Activated T-cell treated with anti-CD3 and anti-CD28 coated beads, Interleukin-2, amount 50 U/mL, for 1 hour (primary cell): ENCODE measurements at places on chromosomes 5 and 9.

GRCh38 chr5:159163701-159164046 is 45.7 kb downstream of the RNF145 start:
- no peak for DNase-seq

DNA sequence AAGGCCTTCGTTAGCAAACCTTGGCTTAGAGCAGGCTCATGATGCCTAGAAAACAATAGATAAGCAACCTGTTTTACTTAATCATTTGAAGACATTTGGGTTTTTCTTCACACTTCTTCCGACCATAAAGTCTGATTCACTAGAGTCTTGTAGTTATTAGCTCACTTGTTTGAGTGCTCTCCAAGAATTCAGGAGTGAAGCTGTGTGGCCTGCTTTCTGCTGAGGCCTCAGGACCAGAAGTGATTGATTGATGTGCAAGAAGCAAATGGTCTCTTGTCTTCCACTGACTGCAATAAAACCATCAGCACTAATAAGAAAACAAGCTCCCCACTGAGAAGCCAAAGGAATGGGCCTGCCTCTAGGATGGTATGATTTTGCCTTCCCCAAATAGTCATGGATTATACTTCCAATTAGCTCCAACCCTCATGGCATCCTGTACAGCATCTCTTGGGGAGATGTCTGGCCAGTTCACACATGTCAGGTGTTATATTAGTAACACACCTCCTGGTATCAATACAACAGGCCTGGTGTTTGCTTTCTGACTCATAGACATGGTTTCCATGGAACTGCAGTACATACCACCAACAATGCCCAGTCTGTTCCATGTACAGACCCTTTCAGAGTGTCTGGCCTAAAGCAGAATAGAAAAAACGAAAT is 317.6 kb downstream of the CWC27 start:
- DNase-seq, result no peak

- DNase-seq, result no peak
Measured at GRCh38 chr9:4099976-4100735, 199.7 kb downstream of the GLIS3 start.

DNA sequence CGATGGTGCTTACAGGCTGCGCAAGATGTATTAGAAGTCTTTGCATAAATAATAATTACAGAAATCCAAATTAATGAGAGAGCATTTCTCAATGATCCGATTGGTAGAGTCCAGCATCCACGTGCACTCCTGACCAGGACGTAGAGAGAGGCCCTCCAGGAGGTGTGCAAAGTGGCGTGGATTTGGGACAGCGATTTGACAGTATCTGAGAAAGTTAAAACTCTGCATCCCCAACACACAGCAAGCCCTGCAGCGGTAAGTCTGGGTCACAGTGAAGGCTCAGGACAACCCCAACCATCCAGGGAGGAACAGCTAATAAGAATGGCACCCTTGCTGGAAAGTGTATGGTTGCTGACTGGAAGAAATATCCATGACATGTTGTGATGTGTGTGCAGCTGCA is 180.2 kb downstream of the AUH start:
- DNase-seq, result no peak

GRCh38 chr9:70422371-70423043 is 8.1 kb upstream of the KLF9 start:
- no peak for DNase-seq

DNA sequence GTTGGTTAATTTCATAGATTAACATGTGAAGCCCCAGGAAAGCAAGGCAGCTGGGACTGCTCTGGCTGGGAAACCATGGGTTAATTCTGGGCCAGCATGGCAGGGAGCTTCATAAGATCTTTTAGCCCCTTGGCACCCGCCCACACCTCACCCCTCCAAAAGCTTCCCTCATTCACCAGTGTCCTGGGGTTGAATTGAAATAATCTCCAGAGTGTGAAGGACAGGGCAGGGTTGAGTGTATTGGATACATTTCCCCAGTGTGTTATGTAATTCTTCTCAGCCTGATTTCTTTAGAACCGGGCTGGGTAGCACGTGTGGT is 19.4 kb downstream of the WNT8A start:
- DNase-seq, result no peak

DNA sequence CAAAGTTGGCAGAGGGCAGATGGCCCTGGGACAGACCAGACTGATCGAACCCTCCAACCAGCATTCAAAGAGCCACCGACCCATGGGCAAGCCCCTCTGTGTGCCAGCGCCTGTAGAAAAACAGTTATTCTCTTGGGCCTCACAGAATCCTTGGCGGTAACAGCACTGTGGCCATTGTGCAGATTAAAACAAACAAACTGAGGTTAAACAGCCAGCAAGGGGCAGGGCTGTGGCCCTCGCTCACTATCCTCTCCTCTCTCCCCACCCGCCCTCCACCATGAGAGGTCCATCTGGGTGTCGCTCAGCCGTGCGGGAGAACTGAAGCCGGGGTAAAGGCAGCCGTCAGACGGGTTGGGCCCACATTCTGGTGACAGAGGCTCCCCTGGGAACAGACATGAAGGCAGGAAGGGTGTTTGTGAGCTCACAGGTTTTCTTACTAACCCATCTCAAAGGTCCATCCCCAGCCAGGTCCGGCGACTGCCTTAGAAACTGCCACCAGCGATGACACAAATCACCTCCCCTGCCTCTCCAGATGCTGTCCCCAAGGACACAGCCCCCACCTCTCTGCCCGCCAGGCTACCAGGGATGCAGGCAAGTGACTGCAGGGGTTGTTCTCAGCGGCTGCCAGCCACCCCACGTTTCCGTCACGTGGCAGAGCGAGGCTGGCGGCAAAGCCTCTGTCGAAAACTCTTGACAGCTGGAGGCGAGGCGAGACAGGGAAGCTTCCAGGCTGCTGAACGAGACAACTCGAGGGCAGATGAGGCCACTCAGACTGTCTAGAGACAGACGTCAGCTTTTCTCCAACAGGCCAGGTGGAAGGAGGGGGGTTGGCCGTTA is 75.8 kb upstream of the SARDH start:
- DNase-seq, result no peak

DNA sequence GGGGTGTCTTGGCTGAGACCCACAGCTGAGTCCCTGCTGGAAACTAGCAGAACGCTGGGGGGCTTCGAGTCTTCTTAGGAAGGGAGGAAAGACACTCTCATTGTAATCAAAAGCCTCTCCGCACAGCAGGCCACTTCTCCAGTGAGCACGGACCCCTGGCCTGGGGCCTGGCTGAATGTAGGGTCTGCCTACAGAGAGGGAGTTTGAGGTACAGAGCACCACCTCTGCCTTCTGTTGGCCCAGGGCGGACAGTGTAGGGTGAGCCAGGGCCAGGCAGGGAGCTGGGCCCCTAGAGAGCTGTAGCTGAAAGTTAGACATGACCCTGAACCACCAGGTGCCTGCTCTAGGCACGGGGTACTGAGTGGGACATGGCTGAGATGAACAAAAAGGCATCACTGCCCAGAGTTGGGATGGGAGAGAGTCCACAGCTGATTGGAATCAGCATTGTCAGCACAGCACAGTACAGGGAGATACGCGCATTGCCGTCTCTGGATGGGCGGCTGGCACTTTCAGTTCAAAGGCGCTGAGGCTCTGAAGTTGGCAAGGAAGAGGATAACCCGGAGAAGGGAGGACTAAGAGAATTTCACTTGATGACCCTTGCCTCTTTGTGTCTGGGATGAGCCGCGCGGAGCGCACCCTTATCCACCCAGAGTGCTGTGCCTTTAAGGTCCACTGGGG is 363 bp upstream of the SLC25A48 start:
- DNase-seq, result no peak

DNA sequence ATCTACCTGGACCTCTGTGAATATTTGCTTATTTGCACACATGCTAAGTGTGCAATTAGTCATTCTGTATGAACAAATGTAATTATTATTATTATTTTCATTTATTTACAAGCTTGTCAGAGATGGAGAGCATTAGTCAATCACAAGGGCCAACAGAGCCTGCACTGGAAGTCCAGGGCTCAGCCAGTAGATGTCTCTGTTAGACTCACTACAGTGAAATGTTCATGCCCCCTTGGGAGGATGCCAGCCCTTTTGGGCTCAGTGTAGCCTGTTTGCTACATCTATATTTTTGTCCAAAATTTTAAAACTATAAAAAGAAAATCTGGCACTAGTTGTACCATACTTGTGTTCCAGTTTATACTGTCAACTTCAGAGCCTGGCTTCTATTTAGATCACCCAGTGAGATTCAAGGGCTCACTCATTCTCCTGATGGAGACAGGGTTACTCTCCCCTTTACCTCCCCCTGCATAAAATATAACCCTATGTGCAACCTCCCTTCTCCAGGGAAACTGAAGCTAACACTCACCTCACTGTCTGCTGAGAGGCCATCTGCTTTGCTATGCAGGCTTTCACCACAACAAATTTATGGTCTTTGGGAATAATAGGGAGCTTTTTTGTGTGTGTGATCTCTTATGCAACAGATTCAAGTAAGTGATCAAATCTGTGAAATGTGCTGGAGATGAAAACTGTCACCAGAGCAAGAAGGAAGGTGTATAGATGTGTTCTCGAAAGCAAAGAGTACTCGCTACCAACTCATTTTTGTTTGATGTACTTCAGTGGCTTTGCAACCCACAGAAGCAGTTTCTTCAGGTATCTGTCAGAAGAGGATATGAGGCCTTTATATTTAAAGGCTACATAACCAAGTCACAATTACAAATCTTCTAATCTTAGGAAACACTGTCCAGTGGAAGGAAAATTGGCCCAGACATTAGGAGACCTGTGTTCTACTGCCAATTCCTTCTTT is 99.9 kb upstream of the TLE4 start:
- peak; percentile 19 for DNase-seq

GRCh38 chr9:94034511-94034910 is 49.8 kb upstream of the PTPDC1 start:
- DNase-seq, result no peak

DNA sequence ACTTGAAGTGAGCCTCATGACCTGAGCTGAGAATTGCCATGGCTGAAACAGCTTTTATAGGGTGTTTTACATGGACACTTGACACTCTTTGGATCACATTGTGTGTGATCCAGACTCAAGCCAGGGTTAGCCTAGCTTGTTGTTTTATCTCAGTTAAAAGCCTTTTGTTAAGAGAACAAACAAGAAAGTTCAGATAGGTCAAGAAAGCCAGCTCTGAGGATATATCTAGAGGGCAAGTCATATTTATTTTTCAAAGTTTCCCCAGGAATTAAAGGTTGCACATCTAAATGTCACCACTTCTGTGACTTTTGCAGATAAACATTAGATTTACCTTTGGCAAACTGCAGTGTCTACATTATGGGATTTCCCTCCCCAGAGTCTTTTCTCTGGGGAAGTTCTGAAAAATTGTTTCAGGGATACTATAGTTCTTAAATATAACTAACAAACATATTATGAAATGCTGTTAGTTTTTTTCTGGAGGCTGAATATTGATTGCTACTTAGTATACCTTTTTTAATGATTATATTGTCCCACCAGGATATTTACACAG is 134.5 kb downstream of the C9orf152 start:
- no peak for DNase-seq

DNA sequence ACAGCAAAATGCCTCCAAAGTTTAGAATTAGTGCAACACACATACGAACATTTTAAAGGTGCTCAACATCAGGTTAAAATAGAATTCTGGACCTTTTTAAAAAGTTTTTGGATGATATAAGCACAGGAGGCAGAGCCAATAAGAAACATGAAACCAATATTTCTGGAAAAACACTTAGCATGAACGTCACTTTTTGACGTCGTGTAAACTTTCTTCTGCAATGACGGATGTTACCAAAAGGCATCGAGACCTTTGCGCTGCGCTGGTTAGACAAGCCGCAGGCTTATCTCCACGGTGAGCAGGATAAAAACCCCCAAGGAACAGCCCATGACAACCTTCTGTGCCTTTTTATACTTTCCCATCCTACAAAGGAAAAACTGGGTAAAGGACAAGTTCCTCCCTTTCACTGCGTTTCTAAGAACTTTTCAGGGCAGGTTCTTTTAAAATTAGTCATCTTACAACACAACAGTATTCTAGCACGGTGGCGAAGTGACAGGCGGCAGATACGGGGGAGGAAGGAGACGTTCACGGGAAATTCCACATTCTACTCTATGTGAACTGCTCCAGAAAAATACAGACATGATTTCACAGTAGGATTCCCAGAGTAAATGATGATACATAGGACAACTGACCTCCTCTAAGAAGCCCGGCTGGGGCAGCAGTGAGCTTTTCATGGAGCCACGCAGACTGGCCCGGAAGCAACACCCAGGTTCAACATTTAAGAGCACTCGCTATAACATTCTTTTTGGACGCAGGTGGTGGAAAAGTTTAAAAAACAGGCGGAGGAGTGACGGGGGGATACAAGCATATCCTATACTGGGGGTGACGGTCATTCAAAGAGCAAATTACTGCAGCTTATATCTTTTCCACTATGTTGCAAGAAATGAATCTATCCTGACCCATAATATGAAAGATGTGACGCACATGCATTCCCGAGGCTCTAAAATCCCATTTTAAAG is 52.4 kb downstream of the USP20 start:
- DNase-seq, result peak; percentile 75

GRCh38 chr9:98707166-98708102 is 1.3 kb downstream of the GABBR2 start:
- DNase-seq, result no peak

DNA sequence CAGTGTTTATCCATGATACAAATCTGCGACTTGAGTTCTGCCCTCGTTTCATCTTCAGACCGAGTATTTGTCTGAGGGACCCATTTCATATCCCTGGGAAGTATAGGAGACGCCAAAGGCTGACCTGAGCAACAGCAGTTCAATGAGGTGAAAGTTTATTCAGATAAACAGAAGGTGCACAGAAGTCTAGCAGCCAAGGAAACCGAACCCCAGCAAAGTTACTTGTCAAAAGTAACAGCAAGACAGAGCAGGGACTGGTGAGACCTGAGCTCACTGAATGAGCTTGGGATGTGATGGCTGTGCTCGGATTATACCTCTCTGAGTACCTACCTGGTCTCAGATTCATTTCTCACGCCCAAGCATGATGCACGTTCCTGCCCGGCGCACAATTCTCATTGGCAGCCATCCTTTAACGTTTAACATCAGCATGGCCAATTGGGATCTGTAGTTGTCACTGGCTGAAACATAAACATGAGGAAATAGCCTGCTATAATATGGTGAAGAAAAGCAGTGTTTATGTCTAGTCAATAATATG is 599 bp downstream of the LYRM7 start:
- peak; percentile 33 for DNase-seq
